ENCODE measurements at places on chromosomes 13 and 19. TPM values are rescaled to one million over a fixed set of nuclear protein-coding genes. Genes with fewer than 3 reads are reported as not detected.
A peak's percentile ranks its signal among the peaks of the same experiment; 100 is the strongest.

DNA sequence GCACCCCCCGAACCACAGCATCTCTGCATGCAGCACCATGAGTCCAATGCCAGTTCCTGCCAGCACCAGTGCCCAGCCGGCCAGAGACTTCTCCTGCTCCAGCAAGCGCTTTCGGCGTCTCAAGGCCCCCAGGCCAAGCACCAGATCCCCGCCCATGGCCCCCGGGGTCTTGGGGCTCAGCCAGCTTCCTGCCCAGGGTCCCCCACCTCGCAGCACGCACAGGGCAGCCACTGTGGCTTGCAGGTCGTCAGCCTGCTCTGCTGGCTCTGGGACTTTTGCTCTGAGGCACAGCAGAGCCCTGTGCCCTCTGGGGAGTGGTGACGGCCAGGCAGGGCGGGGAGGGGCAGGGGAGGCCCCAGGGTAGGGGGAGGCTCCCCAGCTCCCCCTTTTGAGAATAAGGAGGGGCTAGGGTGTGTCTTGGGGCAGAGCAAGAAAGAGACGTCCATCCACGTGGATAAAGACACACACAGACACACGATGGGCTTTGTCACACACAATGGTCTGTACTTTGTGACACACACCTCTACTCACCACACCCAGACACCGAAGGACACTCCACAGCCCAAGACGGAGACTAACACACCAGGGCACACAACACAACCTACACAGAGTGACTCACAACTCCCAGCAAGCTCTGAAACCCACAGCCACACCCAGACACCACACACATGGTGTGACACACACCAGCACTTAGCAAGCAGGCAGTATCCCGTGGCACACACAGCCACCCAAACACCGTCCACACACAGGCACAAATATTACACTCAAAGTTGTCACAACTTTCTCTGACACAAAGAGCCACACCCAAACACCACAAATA lies at the start of gene KCNN4:
Gene KCNN4, minus strand, starts transcription at position 268 of the 820 bp plus-strand sequence. Its CDS starts 112 bp downstream, at position 156.
- H3K27me3 ChIP-seq, result no peaks in the 10 kb centered on the region
- no peaks in the 10 kb centered on the region for H3K36me3 ChIP-seq
- DNase-seq, result no peak

KCNJ14 gene
- total RNA-seq, result 0.72 TPM

DNA sequence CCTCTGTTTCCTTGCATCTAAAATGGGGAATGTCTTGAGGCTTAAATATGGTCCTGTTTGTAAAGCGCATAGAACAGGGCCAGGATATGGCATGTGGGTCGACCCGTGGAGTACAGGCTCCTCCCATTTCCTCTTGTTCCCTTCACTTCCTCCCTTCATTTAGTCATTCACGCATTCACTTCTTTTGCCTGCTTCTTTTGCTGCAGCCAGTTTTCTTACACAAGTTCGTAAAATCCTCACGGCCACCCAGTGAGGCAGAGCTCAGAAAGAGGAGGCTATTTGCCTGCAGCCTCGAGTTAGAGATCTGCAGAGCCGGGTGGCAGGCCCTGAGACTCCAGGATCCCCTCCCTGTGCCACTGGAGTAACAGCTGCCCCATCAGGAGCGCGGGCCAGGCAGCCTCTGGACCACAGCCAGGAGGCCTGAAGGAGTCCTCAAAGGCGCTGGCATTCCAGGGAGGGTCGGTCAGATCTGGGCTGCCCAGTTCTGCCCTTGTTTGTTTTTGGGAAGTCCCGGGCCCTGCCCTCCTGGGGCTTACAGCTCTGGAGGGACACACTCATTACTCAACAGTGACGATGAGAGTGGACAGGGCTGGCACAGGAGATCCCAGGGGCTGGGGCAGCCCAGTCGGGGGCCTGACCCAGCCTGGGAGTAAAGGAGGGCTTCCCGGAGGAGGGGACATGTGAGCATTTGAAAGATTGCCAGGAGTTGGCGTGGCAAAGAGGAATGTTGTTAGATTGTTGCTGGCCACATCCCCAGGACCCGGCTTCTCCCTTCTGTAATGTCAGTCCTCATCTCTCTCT lies 4.6 kb downstream of the PPP5C start:
- no peaks in the 10 kb centered on the region for H3K27me3 ChIP-seq
- peaks cover 29% of the 10 kb centered on the region for H3K36me3 ChIP-seq
- peak; percentile 55 for DNase-seq
- H3K4me3 ChIP-seq, result no peak overlapping the region
- peak overlapping the region; percentile 84 for H3K27ac ChIP-seq
- peaks cover 70% of the 10 kb centered on the region for H3K4me1 ChIP-seq

DCAF15 gene
- total RNA-seq, result 16.1 TPM

KLHL26 gene
- total RNA-seq, result 9.0 TPM

- no peak overlapping the region for H3K27ac ChIP-seq
- H3K4me3 ChIP-seq, result no peak overlapping the region
- peaks cover 14% of the 10 kb centered on the region for H3K4me1 ChIP-seq
- H3K36me3 ChIP-seq, result peaks cover 42% of the 10 kb centered on the region
Observed at GRCh38 chr19:3116621-3117020, 19.2 kb upstream of the GNA15 start.

ZNF208 gene
- total RNA-seq, result 18.4 TPM

DNA sequence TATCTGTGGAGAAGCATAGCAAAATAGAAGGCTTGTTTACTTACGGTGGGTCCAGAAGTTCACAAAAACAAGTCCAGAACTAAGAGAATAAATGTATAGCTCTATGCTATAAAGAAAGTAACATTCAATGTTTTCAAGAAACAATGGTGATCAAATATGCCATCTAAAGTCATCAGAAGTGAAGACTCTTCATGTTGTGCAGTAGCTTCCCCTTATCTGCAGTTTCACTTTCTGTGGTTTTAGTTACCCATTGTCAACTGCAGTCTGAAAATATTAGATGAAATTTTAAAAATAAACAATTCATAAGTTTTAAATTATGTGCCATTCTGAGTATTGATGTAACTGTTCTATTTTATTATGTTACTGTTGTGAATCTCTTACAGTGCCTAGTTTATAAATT lies 72.5 kb downstream of the EDNRB start:
- no peaks in the 10 kb centered on the region for H3K27me3 ChIP-seq
- H3K4me3 ChIP-seq, result no peak overlapping the region
- peaks cover 7% of the 10 kb centered on the region for H3K4me1 ChIP-seq
- DNase-seq, result no peak
- H3K36me3 ChIP-seq, result no peaks in the 10 kb centered on the region

- no peak for DNase-seq
- H3K4me1 ChIP-seq, result no peaks in the 10 kb centered on the region
- H3K36me3 ChIP-seq, result no peaks in the 10 kb centered on the region
- H3K27ac ChIP-seq, result no peak overlapping the region
- H3K4me3 ChIP-seq, result no peak overlapping the region
Observed at GRCh38 chr19:54352546-54352945, 12.2 kb downstream of the LAIR1 start.

- no peaks in the 10 kb centered on the region for H3K4me1 ChIP-seq
- no peak for DNase-seq
- H3K36me3 ChIP-seq, result no peaks in the 10 kb centered on the region
- H3K4me3 ChIP-seq, result peak overlapping the region; percentile 82
- peak overlapping the region; percentile 89 for H3K27ac ChIP-seq
- no peaks in the 10 kb centered on the region for H3K27me3 ChIP-seq
Observed at GRCh38 chr19:18001777-18002345, 6.1 kb upstream of the ARRDC2 start.

- H3K27ac ChIP-seq, result no peak overlapping the region
- H3K4me1 ChIP-seq, result no peaks in the 10 kb centered on the region
- DNase-seq, result no peak
Observed at GRCh38 chr13:22825186-22825585, 355.6 kb upstream of the SGCG start.

KCNK6 gene
- 6.7 TPM for total RNA-seq

HOMER3 gene
- 15.1 TPM for total RNA-seq

GRIK5 gene
- total RNA-seq, result 3.6 TPM

GRCh38 chr13:40186041-40186440 lies 480.4 kb downstream of the FOXO1 start:
- no peak overlapping the region for H3K4me3 ChIP-seq
- no peaks in the 10 kb centered on the region for H3K36me3 ChIP-seq
- H3K27me3 ChIP-seq, result no peaks in the 10 kb centered on the region
- no peak overlapping the region for H3K27ac ChIP-seq

PCDH20 gene
- 0.61 TPM for total RNA-seq

- no peaks in the 10 kb centered on the region for H3K4me1 ChIP-seq
- no peaks in the 10 kb centered on the region for H3K36me3 ChIP-seq
- H3K27me3 ChIP-seq, result no peaks in the 10 kb centered on the region
- no peak for DNase-seq
- H3K27ac ChIP-seq, result no peak overlapping the region
Observed at GRCh38 chr13:106274551-106275203, 260.8 kb downstream of the EFNB2 start.

- H3K4me3 ChIP-seq, result peak overlapping the region; percentile 46
- no peaks in the 10 kb centered on the region for H3K27me3 ChIP-seq
- no peaks in the 10 kb centered on the region for H3K36me3 ChIP-seq
- H3K4me1 ChIP-seq, result peaks cover 9% of the 10 kb centered on the region
- peak overlapping the region; percentile 14 for H3K27ac ChIP-seq
Observed at GRCh38 chr19:49132974-49133609, 13.7 kb downstream of the PPFIA3 start.

GRCh38 chr13:59112221-59112718 lies 1051.5 kb downstream of the DIAPH3 start:
- H3K4me3 ChIP-seq, result no peak overlapping the region
- no peak for DNase-seq
- H3K27ac ChIP-seq, result no peak overlapping the region
- H3K36me3 ChIP-seq, result no peaks in the 10 kb centered on the region
- H3K27me3 ChIP-seq, result no peaks in the 10 kb centered on the region

GRCh38 chr13:19062801-19063200 lies 118.8 kb downstream of the TUBA3C start:
- H3K27ac ChIP-seq, result no peak overlapping the region
- H3K4me3 ChIP-seq, result no peak overlapping the region
- H3K4me1 ChIP-seq, result no peaks in the 10 kb centered on the region
- no peaks in the 10 kb centered on the region for H3K27me3 ChIP-seq

DNA sequence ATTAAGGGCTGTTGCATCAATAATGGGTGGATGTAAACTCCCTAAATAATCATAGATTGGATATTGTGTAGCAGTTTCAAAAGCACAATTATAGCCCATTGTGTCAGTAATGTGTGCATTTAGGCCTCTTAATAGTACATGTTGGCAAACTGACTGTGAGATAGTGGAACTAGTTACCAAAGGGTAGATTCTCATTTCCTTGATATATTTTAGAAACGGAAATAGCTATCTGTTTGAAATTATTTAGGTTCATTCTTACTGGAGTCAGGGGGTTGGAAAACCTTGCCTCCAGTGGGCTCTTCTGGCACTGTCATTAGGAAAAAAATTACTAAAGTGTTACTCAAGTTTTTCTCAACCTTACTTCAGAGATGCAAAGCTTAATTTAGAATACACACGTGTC lies 1074.9 kb downstream of the PCDH17 start:
- H3K27me3 ChIP-seq, result no peaks in the 10 kb centered on the region
- no peaks in the 10 kb centered on the region for H3K36me3 ChIP-seq
- DNase-seq, result no peak
- no peaks in the 10 kb centered on the region for H3K4me1 ChIP-seq
- H3K4me3 ChIP-seq, result no peak overlapping the region

DNA sequence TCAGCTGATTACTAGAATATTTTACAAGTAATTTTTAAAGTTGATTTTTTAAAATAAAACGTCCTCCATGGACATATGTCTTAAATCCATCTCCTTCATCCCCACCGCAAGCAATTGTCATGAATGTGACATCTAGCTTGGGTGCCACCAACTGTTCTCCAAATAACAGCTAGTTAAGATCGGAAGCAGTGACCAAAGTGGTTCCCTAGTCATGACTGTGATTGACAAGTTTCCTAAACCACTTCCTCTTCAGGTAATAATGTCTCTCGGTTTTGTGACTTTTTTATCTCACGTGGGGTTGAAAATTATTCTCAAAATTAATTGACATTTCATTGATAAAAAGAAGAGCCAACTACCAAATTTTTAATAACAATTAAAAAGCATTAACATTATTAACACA lies 135.3 kb upstream of the MIR17HG start:
- H3K27me3 ChIP-seq, result no peaks in the 10 kb centered on the region
- H3K27ac ChIP-seq, result no peak overlapping the region
- no peak overlapping the region for H3K4me3 ChIP-seq
- no peaks in the 10 kb centered on the region for H3K36me3 ChIP-seq
- H3K4me1 ChIP-seq, result no peaks in the 10 kb centered on the region

DNA sequence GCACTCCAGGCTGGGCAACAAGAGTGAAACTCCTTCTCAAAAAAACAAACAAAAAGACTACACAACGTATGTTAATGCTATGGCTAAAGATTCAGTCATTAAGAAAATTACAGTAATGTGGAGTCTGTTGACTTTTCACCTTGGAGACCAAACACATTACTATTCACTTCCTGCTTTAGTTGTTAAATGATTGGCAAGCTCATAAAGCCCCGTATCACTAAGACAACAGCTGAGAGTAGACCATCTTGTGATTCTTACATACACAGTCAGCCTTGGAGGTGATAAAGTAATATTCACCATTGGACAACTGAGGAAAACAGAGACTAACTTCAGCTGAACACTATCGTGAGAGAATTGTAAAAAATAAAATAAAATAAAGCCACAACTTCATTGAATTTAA lies 86.5 kb downstream of the KCTD12 start:
- no peak overlapping the region for H3K27ac ChIP-seq
- H3K27me3 ChIP-seq, result no peaks in the 10 kb centered on the region

CGB5 gene
- not detected for total RNA-seq

DNA sequence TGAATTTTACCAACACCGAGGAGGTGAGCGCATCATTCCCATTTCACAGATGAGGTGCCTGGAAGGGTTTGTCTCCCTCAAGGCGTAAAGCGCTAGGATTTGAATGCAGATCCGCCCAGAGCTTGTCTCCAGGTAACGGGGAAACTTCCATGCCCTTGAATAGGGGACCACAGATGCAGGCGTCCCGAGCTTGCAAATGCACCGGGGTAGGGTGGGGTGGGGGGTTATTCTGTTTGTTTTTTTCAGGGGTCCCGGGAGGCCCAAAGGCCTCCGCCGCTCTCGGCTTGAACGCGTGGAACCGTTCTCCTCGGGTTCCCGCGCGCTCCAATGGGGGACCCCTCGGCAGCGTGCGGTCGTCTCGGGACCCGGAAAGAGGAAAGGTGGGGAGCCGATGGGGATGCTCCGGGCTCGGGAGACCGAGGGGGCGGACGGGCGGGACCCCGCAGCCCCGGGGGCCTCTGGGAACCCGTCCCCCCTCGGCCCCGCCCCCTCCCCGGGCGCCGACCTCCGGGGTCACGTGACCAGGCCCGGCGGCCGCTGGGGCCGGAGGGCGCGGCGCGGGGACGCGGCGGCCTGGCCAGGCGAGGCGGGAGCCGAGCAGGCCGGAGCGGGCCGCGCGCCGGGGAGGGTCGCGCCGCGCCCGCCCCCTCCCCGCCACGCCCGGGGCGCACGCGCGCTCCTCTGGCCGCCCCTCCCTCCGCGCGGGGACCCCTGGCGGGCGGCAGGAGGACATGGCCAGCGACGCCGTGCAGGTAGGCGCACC lies at the start of gene PKN1:
Gene PKN1, plus strand, starts transcription at position 516 of the 763 bp plus-strand sequence. Its CDS starts 216 bp downstream, at position 732.
- peak within 1 kb of the TSS; percentile 94 for H3K27ac ChIP-seq
- H3K4me1 ChIP-seq, result peaks cover 49% of the 10 kb centered on the region
- peak within 1 kb of the TSS; percentile 78 for H3K4me3 ChIP-seq
- peak; percentile 79 for DNase-seq
- H3K27me3 ChIP-seq, result no peaks in the 10 kb centered on the region

GRCh38 chr19:15397782-15398181 lies 18.2 kb upstream of the AKAP8 start:
- H3K4me3 ChIP-seq, result no peak overlapping the region
- H3K36me3 ChIP-seq, result peaks cover 75% of the 10 kb centered on the region
- no peak overlapping the region for H3K27ac ChIP-seq
- no peak for DNase-seq
- H3K27me3 ChIP-seq, result no peaks in the 10 kb centered on the region
- H3K4me1 ChIP-seq, result peaks cover 22% of the 10 kb centered on the region

GRCh38 chr19:13398780-13399726 lies 107.2 kb downstream of the CACNA1A start:
- no peaks in the 10 kb centered on the region for H3K4me1 ChIP-seq
- H3K27me3 ChIP-seq, result peaks cover 5% of the 10 kb centered on the region
- DNase-seq, result peak; percentile 32
- no peak overlapping the region for H3K27ac ChIP-seq
- H3K4me3 ChIP-seq, result no peak overlapping the region
